ENCODE measurements at places on chromosomes 13 and 19.

DNA sequence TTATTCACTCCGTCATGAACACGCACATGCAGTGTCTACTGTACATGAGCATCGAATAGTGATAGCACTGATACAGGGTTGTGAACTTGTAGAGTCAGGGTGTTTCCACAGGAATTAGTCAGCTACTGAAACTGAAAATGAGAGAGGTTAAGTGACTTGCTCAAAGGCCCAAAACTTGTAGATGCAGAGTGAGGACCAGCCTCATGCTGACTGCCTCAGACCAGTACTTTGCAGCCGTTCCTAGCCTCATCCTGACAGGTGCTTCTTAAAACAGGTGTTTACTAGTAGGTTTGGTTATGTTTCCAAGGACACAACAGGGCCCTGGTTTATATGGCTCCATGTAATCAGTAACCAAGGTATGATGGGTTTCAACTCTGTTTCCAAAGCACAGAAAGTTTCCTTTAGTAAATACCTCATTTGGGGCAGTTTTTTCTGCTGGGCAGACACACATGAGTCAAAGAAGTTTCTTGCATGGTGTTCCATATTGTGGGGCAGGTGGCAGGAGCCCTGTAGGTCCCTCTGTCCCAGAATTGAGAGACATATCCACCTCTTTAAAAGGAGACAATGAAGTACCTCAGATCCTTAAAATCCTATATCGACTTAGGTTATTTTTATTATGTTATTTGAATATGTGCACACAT, 16.0 kb downstream of the FGF9 start:
- no peak for DNase-seq

DNA sequence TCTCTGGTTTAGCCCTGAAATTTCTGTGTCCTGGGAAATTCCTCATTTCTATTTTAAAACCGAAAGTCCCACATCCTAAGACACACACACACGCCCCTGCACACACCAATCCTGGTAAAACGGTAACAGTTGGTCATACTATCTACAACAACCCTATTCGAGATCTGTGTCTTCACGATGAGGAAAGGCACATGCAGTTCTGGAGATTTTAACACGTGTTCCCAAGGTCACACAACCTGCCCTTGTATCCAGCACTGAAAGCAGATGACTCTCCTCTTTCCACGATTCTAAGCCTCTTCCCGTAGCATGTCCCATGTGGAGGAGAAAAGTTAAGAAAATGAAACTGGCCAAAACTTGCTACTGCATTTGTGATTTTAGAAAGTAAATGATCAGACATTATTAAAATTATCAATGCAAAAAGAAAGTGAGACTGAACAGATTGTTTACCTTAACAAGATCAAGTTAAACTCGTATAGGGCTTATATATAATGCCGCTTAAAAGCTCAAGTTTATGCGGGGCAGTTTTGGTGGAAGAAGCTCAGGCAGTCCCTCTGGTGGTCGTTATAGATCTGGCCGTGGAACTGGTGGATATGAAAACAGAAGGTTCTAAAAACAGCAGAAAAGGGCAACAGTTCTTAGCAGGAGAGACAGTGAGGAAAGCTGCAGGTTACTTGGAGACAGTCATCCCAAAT, 32.7 kb downstream of the VSTM1 start:
- no peak for DNase-seq

- DNase-seq = no peak
Measured at GRCh38 chr19:32219881-32220472, 125.4 kb upstream of the ZNF507 start.

- peak; percentile 60 for DNase-seq
Measured at GRCh38 chr19:8208922-8209461, at the start of gene CERS4. Gene CERS4 (plus strand): TSS chr19:8209370. CDS start chr19:8251077, 41,707 bp downstream.

GRCh38 chr13:52703482-52703881, 36.1 kb downstream of the CNMD start:
- peak; percentile 12 for DNase-seq

GRCh38 chr13:83810136-83810535, 72.1 kb downstream of the SLITRK1 start:
- no peak for DNase-seq

DNA sequence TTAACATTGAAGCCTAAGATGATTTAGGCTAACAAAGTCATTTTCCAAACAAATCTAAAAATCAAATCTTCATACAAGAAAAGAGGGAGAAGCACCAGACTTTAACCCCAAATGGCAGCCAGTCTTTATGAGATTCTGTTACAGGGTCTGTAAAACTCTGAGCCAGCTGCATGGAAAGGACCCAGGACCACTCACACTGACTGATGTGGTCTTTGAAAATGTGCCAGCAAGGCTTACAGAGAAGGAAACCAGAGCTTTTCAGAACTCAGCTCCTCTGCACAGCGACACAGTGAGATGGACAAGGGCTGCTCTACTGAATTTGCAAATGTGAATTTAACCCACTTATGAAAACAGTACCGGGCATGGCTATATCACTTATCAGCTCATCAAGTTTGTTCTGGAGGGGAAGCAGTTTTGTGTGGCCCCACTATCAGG, 98.8 kb upstream of the SERP2 start:
- DNase-seq = no peak

- no peak for DNase-seq
Measured at GRCh38 chr19:23093832-23094231, 23.0 kb upstream of the ZNF730 start.

DNA sequence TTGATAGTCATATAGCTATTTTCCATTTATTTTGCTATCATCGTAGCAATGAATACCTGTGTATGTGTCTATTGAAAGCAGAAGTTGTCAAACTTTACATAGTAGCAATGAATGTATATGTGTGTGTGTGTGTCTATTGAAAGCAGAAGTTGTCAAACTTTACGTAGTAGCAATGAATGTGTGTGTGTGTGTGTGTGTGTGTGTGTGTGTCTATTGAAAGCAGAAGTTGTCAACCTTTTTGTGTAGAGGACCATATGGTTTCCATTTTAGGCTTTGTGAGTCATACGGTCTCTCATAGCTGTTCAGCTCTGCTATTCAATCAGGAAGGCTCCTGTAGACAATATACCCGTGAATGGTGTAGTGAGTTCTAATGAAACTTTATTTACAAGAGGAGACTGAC, 20.8 kb downstream of the NLRP4 start:
- no peak for DNase-seq

- DNase-seq = no peak
Measured at GRCh38 chr19:39531834-39532232, 819 bp downstream of the EID2B start.

DNA sequence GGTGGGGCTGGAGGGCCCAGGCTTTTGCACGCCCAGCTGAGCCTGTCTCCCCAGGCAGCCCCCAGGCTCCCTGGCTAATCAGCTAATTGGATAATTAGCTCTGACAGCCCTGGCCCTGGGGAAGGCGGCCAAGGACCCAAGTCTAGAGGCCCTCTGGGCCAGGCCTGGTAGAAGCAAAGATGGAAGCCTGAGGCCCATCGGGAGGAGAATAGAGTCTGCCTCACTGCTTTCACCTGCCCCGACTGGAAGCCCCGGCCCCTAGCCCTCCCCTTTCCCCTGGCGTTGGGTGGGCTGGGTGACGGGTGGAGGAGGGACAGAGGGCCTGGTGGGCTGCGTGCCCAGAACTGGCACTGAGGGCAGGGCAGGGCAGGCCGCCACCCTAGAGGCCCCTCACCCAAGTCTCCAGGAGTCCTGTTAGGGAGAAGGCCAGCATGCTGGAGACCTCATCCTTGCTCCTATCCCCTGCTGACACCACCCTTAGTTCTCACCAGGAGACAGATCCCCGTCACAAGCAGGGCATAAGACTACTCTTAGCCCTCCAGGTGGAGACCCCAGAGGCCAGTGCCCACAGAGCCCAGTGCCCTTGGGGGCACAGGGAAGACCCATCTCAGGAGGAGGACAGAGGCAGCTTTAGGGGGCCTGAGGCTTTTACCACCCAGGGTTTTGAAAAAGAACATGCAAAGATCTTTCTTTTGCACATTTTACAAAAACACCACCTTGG, 12.0 kb downstream of the LYL1 start:
- no peak for DNase-seq

GRCh38 chr19:45391346-45391745, 13.5 kb downstream of the PPP1R13L start:
- peak; percentile 4 for DNase-seq

GRCh38 chr19:54470991-54471782, 1.9 kb downstream of the CDC42EP5 start:
- DNase-seq = no peak

DNA sequence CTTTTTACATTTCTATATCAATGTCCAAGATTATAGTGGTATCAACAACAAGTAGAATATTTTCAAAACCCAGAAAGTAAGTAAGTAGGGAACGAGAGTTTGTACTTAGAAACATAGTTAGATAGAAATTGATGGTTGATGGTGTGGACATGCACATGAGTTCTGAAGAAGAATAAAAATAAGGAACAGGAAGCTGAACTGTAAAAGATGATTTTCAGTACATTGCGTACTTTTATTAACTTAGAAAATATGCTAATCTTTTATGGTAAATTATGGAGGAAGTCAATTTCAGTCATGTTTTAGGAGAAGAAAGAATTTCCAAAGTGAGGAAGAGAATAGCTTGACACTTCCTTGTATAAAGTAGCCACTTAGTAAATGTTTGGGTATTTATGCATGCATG, 12.3 kb upstream of the GPR18 start:
- DNase-seq = no peak

GRCh38 chr13:71209217-71209616, 657.8 kb downstream of the DACH1 start:
- no peak for DNase-seq

GRCh38 chr13:94239135-94239534, 240.3 kb downstream of the DCT start:
- no peak for DNase-seq

Data from NCI-H2171 treated with DMSO at 0.1 percent for 48 hours (cell line).